ENCODE measurements at places on chromosomes 4 and X.

- no peak for DNase-seq
Measured at GRCh38 chrX:10106806-10107205, 50.0 kb upstream of the CLCN4 start.

GRCh38 chr4:16192631-16193518, 33.4 kb downstream of the TAPT1 start:
- no peak for DNase-seq

DNA sequence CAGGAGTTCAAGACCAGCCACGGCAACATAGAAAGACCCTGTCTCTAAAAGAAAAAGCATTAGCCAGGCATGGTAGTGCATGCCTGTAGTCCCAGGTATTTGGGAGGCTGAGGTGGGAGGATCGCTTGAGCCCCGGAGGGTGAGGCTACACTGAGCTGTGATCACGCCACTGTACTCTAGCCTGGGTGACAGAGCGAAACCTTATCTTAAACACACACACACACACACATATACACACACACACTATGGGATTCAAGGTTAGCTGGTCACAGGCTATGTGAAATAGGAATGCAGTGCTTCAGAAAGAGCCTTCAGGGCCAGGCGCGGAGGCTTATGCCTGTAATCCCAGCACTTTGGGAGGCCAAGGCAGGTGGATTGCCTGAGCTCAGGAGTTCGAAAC, 23.5 kb downstream of the NLGN3 start:
- DNase-seq, result no peak

GRCh38 chrX:119943185-119943988, at the start of gene NKAP:
Gene NKAP, minus strand, starts transcription at chrX:119943751. Its CDS starts 146 bp downstream, at chrX:119943605.
- DNase-seq, result peak; percentile 71

GRCh38 chr4:185412412-185412811, 13.4 kb downstream of the UFSP2 start:
- DNase-seq, result no peak
